ENCODE measurements at places on chromosomes 2 and 18. TPM values are rescaled to one million over a fixed set of nuclear protein-coding genes. Genes with fewer than 3 reads are reported as not detected.

The BABAM2 gene
- 28.0 TPM for total RNA-seq

The IFIH1 gene
- total RNA-seq = 3.0 TPM

The DSG1 gene
- not detected for total RNA-seq

The MTIF2 gene
- 40.6 TPM for total RNA-seq

GRCh38 chr2:104572834-104573233 lies 281.1 kb upstream of the POU3F3 start:
- no peak for DNase-seq

DNA sequence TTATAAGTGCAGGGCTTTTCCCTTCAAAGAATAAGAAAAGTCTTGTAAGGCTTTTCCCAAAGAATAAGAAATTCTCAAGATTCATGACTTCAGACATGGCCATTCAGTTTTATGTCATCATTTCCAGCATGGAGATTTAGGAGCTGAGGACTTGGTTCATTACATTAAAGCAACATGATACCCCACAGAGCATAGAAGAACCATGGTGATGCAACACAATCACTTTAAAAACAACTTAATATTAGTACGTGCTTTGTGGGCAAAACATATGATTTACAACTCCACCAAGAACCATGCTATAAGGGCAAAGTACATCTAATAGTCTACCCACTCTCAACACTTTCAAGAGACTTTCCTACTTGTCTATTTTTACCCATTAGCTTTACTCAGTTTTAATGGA lies 214.4 kb downstream of the SRBD1 start:
- DNase-seq = no peak

GRCh38 chr18:45249246-45249661 lies 366.0 kb upstream of the SLC14A2 start:
- DNase-seq = no peak

GRCh38 chr2:45354776-45355175 lies 256.3 kb downstream of the SRBD1 start:
- no peak for DNase-seq

- no peak for DNase-seq
Measured at GRCh38 chr18:13725566-13726231, 659 bp downstream of the FAM210A start.

GRCh38 chr2:207288628-207289027 lies 122.9 kb upstream of the KLF7 start:
- DNase-seq = no peak

DNA sequence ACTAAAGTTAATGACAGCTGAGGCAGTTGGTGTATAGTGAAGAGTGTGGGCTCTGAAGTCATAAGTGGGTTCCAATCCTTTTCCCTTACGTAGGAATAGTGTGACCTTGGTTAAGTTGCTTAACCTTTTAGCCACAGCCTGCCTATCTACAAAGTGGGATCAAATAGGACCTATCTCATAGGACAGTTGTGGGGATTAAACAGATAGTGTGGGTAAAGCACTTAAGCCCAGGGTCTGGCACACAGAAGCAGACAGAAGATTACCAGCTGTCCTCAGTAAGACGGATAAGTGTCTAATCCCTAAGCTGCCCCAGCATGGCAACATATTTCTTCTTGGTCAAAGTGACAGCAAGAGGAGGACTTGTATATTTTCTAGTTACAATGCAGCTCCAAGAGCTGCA lies 28.2 kb downstream of the UBE2F start:
- no peak for DNase-seq

- DNase-seq = no peak
Measured at GRCh38 chr2:138507267-138507666, 5.7 kb downstream of the SPOPL start.

GRCh38 chr2:86584151-86584913 lies 21.1 kb upstream of the CHMP3 start:
- DNase-seq = no peak

GRCh38 chr2:212114489-212114888 lies 424.1 kb downstream of the ERBB4 start:
- no peak for DNase-seq

- DNase-seq = no peak
Measured at GRCh38 chr2:177445200-177445599, 52.6 kb downstream of the AGPS start.

GRCh38 chr2:219596954-219597551 lies 604 bp upstream of the STK11IP start:
- no peak for DNase-seq
